Left ventricle myocardium superior (tissue), 1 donor: ENCODE measurements at places on chromosomes 1 and 21. TPM values are rescaled to one million over a fixed set of nuclear protein-coding genes. Genes with fewer than 3 reads are reported as not detected.

Gene FNBP1L
- 23.6 TPM for total RNA-seq

Gene ZNF684
- total RNA-seq = 8.6 TPM

Gene ANGPTL1
- total RNA-seq = 6.6 TPM

- no peak for DNase-seq
Measured at GRCh38 chr1:228275179-228275429, 67.3 kb downstream of the OBSCN start.

- DNase-seq = no peak
Measured at GRCh38 chr1:96792220-96792619, 70.6 kb downstream of the PTBP2 start.

- DNase-seq = no peak
Measured at GRCh38 chr1:151811181-151811580, 6.0 kb upstream of the LINGO4 start.

Gene OR14K1
- total RNA-seq = not detected

GRCh38 chr1:18940303-18941020 is 16.0 kb downstream of the IFFO2 start:
- no peak for DNase-seq

- no peak for DNase-seq
Measured at GRCh38 chr1:182629080-182629479, 24.9 kb upstream of the RGS16 start.

DNA sequence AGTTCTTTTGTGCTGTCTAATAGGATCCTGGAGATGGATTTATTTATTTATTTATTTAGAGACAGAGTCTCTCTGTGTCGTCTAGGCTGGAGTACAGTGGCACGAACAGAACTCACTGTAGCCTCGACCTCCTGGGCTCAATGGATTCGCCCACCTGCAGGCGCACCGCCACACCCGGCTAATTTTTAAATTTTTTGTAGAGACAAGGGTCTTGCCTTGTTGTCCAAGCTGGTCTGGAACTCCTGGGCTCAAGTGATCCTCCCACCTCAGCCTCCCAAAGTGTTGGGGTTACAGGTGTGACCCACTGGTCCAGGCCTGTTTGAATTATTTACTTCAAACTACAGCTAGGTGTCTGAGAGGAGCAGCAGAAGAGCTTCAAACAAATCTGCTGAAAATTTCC is 9.6 kb upstream of the SPEN start:
- no peak for DNase-seq

DNA sequence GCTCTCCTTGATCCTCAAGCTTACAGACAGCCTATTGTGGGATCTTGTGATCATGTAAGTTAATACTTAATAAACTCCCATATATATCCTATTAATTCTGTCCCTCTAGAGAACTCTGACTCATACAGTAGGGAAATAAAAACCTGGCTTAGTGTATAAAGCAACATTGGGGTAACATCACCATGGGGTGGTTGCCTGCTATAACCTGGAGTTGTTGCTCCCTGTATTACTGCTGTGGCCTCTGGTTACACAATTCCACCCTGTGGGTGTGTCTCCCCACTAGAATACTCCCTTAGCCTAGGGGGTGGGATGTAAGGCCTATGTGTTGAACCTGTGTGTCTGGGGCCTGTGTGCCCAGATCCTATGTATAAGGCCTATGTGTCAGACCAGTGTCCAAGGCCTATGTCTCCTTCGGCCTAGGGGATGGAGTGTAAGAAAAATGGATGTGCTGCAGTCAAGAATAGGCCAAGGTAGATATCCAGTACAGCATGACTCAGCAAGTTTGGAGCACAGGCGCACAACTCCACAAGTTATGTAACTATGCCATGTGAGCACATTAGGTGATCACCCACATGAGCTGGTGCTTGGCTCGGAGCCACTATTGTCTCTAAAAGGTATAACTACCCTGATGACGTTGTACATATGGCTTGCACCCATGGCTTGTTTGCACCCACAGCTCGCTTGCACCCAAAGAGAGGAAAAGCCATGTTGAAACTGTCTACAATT is 96.8 kb upstream of the C1orf21 start:
- no peak for DNase-seq
